ENCODE measurements at places on chromosomes 7 and 10.

GRCh38 chr7:155458111-155458877 is at the start of gene EN2:
Gene EN2, plus strand, starts transcription at chr7:155458129. Its CDS starts 249 bp downstream, at chr7:155458378.
- peak; percentile 78 for DNase-seq

GRCh38 chr7:153381275-153382040 is 621.9 kb downstream of the ACTR3B start:
- DNase-seq = peak; percentile 89

GRCh38 chr7:6166443-6166891 is 106.0 kb downstream of the CYTH3 start:
- peak; percentile 50 for DNase-seq

DNA sequence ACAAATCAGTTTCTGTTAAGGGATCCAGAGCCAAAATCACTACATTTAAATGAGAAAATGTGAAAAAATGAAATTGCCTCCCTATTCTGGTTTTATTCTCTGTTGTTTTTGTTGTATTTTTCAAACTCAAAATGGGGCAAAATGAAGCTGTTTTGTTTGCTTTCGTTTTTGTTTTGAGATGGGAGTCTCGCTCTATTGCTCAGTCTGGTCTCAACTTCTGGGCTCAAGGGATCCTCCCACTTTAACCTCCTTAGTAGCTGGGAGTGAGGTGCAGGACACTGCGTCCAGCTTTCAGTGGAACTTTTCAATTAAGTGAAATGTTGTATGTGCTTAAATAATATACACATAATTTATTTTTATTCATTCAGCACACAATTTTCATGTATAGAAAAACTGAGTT is 205.0 kb downstream of the SORCS1 start:
- no peak for DNase-seq

DNA sequence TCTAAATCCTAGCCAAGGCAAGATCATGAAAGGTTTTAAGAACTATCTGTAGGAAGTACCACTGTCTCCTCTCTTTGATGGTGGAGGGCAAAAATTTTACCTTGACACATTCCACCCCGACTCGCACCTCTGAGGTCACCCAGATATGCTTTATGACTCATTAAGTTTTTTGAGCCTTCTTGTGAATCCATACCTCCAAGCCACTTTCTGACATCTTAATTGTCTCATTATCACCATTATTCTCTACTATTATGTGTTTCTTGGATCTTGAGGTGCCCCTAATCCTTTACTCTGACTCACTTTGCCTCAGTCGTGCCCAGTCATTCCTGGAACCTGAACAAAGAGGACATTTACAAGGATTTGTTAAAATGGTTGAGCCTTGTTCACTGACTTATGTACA is 146.6 kb downstream of the RAPGEF5 start:
- no peak for DNase-seq

GRCh38 chr7:105209433-105209832 is 179.3 kb downstream of the SRPK2 start:
- no peak for DNase-seq

DNA sequence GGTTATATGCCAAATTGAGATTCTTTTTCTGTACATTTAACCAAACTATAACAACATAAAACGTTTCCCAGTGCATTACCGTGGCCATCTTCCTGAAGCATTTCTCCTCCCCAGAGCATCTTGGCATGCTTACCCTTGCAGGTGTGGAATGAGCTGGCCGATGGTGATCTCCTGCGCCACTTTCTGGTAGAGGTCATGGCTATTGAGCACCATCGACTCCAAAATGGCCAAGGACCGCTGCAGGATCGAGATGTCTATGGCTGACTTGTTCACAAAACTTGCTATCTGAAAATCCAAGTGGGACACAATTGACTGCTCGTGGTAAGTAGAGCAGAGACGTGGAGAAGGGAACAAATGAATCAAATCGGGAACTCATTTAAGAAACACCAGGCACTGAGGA is 223.9 kb downstream of the ELMO1 start:
- no peak for DNase-seq

DNA sequence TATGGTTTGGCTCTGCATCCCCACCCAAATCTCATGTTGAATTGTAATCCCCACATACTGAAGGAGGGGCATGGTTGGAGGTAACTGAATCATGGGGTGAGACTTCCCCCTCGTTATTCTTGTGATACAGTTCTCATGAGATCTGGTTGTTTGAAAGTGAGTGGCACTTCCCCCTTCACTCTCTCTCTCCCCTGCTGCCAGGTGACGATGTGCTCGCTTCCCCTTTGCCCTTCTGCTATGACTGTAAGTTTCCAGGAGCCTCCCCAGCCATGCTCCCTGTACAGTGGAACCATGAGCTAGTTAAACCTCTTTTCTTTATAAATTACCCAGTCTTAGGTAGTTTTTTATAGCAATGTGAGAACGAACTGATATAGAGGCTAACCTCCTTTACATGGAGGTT is 16.6 kb downstream of the PLPP4 start:
- DNase-seq = no peak

DNA sequence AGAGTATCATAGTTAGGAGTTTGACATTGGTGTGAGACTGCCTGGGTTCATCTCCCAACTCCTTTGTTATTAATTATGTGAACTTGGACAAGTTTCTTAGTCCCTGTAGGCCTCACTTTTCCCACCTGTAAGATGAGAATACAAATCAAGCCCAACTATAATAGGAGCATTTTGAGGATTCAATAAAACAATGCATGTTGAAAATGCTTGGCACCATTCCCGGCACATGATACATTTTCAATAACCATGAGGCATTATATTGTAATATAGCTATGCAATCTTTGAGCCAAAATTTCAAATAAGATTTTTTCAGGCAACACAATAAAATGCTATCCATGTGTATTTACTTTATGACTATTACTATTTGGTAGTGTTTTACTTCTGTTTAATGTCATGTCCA is 229.0 kb upstream of the SP4 start:
- no peak for DNase-seq

DNA sequence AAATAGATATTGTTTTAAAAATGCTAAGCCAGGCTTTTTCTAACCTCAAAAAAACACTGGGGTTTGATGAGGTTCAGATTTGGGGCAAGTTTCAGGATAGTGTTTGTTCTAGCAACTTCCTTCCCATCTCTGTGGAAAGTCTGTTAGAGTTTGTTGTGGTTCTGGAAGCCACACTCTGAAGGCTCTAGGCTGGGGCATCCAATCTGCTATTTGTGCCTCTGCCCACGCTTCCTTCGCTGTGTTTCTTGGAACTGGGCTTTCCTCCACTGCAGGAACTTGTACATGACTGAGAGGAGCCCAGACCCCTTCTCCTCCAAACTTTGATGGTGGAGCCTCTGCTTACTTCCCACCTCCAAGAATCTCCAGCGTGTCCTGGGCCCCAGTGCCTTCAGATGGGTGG is 108.5 kb upstream of the SLC25A13 start:
- DNase-seq = no peak

- no peak for DNase-seq
These were observed 3.8 kb upstream of the INSIG1 start for GRCh38 chr7:155293721-155294510.

- no peak for DNase-seq
These were observed 14.9 kb downstream of the GTF2I start for GRCh38 chr7:74672343-74672915.

DNA sequence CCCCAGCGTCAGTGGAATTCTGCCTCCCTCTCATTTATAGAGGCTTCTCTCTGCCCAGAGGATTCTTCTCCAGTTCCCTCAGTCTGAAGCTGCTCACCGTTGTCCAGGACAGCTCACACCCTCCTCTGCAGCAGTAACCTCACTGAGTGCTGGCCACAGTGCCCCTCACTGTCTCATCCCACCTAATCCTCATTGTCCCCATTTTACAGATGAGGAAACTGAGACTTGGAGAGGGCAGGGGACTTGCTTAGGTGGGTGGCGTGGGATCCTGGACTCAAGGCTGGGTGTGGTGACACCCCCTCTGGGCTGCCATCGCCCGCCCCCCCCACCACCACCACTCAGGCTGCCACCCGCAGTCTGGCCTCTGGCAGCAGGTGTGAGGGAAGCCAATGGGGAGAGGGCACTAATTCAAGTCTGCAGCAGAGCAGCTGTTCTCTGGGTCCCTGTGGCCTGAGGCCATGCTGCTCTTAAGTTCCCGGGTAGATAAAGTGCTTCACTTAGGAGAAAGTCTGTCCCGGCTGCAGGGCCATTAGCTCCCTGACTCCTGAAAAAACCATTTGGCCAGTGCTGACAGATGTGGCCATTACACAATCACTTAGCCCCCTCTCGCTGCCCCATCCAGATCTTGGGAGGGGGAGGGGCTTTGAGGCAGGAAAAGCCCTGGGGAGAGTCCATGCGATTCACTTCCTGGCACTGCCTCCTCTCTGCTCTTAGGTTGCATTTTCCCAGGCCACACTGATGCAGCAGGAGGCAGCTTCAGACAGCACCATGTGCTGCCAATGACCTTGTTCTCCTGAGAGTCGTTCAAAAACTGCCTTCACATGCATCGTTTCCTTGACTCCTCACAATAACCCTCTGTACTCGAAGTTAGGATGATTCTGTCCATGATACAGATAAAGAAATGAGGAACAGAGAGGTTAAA is 36.3 kb downstream of the DRGX start:
- DNase-seq = peak; percentile 81

- DNase-seq = no peak
These were observed 300.5 kb downstream of the C7orf25 start for GRCh38 chr7:42611289-42611928.

DNA sequence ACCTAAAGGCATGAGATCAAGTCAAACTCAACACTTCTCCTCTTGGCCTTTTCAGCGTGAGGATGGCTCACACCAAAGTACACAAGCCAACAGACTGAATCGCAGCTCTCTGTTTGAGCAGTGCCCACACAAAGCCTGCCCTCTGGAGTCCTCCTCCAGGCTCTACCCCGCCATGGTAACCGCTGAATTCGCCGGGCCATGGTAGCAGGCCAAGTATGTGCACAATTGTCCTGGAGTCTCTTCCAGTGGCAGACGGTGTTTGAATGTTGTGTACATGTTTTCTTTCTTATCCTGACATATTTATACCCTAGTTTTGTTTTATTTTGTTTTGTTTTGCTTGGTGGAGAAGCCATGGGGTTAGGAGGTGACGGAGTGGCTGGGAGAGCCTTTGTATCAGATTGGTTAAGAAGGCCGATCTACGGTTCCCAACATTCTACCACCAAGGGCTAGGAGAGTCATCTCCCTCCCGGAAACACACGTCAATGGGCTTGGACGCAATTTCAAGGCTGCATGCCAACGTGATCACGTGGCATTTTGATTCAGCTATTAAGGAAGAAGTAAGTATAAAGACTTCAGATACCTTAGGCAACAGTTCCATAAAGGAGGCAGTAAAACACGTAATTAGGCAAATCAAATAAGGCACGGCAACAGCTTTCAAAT is 12.1 kb upstream of the SHH start:
- DNase-seq = no peak

DNA sequence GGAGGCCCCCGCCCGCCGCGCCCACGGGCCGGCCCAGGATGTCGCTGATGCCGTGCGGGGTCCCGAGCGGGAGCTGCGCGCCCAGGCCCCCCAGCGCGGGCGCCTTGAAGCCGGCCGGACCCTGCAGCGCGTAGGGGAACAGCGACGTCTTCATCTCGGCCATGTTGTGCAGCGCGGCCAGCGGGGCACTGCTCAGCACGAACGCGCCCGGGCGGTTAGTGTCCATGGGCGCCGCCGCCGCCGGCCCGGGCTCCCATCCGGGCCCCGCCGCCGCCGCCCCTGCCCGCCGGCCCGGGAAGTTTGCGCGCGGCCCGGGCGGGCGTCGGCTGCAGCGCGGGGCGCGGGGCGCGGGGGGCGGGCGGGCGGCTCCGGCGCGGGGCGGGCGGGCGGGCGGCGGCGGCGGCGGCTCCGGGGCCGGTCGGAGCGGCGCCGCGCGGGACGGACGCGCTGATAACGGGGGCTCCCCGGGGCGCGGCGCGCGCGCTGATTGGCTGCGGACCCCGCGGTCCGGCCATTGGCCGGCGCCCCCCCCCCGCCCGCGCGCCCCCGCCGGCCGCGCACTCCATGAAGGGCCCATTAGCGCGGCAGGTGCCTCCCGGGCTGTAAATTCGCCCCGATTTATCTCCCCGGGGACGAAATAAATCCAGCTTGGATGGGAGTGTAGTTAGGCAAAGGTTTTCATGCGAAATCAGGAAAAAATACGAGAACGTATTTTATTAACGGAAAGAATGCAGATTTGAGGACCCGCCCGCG is at the start of gene NKX6-2:
TSS of gene NKX6-2 (minus strand) at position 425 of the 753 bp plus-strand sequence. CDS start at position 226, 199 bp downstream.
- peak; percentile 64 for DNase-seq

- peak; percentile 42 for DNase-seq
These were observed 14.3 kb downstream of the CALML3 start for GRCh38 chr10:5538892-5539651.

GRCh38 chr10:132102071-132102716 is 36.4 kb downstream of the JAKMIP3 start:
- peak; percentile 34 for DNase-seq

- no peak for DNase-seq
These were observed 28.8 kb downstream of the STN1 start for GRCh38 chr10:103889121-103889720.

DNA sequence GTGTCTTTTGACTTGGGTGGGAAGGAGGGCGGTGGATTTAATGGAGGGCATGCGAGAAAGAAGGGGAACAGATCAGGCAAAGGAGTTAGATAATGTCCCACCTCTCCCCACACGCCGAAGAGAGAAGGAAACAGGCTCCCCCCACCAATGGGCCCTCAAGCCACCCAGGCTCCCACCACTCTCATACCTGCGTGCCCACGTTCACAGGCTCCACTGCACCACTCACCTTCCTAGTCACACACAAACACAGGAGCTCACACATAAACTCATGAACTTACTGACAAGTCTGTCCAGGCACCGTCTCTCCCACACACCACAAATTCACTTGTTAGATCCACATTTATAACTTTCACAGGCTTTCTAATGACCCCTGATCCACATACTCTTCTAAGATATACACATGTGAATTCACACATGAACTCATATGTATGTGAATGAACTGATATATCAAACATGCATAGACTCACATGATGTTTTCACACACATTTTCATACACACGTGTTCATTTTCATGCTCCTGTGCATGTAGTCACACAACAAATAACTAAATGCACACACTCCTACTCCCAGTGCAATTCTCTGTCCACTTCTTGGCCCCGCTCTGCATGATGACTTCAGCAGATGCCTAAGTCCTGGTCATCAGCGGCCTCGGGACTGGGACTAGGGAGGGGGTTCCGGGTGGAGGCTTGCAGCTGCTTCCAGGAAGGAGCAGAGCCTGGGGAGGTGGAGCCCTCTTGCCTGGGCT is 1.5 kb downstream of the LZTS2 start:
- peak; percentile 62 for DNase-seq

- DNase-seq = no peak
These were observed 725.8 kb downstream of the PARD3 start for GRCh38 chr10:34089253-34089652.

DNA sequence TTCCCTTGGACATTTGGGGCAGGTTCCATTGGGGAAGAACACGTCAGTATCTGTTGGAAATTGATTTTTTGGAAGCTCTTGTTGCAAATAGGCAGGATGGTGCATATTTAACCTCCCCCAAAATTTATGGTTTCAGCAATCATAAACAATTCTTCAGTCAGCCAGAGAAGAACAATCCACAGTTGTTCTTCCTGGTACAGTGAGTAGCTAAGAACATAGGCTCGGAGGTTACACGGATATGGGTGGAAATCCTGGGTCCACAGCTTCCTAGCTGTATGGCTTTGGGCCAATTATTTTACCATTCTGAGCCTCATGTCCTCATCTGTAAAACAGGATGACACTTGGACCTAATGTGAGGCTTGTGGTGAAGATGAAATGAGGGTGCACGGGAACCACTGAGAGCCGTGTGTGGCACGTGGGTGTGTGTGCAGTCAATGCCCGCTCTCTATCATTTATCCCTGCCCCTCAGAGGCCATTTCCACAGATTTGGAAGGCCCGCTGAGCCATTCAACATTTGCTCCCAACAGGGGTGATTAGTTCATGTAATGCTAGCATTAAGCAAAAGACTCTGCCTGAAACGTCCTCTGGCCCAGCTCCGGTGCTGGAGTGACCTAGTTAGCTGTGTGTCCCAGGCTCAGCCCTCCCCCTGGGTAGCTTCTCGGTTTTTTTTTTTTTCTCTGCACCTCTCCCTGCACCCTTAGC is 9.7 kb downstream of the CAMK1D start:
- DNase-seq = peak; percentile 63

All from endodermal cell (in vitro differentiated cells).